Stimulated activated CD4-positive, alpha-beta T cell treated with anti-CD3 and anti-CD28 coated beads, Interleukin-2, amount 100 ng/mL, for 24 hours (primary cell): ENCODE measurements at places on chromosomes 11 and 22.

DNA sequence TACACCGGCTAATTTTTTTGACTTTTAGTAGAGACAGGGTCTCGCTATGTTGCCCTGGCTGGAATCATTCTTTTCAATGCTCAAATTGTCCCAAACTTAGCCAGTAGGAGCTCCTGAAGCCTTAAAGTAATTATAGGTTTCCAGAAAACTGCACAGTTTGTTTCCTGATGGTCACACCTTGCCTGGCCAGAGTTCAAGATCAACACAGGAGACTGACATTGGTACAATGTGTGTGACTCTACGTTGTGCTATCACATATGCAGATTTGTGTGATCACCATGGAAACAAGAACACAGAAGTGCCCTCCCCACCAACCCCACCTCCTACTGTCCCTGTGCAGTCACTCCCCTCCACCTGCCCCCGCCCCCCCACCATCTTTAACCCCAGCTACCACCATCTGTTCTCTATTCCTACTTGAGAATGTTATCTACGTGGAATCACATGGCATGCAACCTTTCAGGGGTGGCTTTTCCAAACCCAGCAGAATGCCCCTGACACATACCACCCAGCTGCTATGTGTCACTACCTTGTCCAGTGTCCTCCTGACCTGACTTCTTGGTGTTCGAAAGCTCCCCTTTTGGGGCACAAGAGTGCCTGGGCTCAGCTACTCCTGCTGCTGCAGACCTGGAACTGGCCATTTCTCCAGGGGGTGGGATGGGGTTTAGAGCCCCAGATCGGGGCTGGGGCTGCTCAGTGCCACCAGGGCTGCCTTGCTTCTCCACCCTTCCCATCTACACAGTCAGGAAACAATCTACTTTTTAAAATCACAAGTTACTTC is 6.1 kb upstream of the NAP1L4 start:
- DNase-seq, result no peak

DNA sequence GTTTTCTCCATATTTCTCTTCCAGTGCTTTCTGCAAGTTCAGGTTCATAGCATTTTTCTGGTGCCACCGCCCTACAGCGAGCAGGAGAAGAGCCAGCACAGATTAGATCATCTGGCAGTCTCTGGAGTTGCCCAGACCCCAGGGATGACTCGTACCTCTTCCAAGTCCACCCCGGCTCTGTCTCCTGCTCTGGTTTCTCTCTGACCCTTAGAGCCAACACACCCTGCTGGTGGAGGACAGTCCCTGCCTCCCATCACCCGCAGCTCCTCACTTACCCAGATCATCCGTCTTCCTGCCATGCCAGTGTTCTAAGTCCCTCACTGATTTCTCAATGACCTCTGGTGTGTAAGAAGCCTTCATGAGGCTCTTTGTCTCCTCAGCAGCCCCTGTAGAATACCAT is 28.0 kb downstream of the TST start:
- DNase-seq, result no peak

DNA sequence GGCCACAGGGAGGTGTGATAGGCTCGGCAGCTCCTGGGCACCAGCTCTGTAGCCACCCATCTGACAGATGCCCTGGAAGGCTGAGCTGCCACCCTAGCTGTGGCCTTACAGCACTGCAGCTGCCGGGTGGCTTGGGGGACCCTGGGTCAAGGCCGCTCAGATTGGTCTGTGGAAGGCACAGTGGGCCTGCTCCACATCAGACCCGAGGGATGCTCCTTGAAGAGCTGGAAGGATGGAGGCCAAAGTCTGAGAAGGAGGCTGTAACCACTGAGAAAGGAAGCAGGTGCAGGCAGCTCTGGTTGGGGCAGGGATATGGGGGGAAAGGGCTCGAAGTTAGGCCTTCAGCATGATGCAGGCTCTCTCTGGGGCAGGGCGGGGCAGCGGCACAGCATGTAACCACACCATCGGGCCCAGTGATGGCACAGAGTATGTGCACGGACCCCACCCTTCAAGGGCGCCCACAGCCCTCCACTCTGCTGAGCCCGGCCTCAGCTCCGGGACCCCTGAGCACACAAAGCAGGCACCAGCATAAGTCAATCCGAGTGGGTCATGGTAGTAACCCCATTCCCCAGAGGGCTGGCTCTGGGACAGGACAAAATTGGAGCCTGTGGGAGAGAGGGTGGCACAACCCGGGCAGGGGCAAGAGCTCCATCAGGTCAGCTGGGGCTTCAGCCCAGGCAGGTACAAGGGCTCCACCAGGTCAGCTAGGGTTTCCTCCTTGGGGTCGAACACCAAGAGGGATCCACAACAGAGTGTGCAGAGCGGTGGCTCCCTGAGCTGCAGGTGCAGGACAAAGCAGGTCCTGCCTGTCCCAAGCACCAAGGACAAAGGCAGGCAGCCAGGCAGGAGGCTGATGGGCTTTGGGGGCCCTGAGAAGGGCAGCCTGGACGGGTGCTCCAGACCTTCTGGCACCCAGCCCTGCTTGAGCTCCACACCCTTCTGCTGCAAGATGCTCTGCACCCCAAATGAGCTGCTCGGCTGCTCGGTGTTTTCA is 1511.1 kb downstream of the BRD1 start:
- no peak for DNase-seq

DNA sequence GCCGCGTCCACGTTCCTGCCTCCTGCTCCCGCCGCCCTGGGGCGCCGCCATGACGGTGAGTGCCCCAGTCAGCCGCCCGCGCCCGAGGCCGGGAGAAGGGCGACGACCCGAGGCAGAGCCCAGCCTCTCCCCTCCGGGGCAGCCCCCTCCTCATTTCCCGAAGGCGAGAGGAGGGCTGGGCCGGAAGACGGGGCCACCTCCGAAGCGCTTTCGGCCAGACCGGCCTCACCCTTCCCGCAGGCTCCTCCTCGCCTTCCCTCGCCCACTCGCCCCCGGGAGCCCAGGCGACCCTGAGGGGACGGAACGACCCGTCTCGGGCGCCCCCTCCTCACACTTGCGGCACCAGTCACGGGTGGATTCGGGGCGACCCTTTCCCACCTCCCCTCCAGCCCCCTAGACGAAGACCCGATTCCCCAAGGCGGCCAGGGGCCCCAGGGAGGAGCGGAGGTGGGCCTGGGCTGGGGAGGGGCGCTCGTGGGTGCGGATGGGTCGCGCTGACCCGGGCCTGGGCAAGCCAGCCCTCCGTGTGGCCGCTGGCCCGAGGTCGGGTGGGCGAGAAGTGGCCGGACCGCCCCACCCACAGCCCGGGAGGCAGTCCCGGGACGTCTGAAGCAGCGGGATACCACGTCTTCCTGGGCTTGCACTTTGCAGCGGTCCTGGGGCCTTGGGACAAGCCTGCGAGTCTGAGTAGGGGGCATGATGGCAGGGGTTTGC is 49.7 kb downstream of the TRIOBP start:
- no peak for DNase-seq

GRCh38 chr11:115067900-115068530 is 389.7 kb downstream of the NXPE2 start:
- DNase-seq, result no peak

DNA sequence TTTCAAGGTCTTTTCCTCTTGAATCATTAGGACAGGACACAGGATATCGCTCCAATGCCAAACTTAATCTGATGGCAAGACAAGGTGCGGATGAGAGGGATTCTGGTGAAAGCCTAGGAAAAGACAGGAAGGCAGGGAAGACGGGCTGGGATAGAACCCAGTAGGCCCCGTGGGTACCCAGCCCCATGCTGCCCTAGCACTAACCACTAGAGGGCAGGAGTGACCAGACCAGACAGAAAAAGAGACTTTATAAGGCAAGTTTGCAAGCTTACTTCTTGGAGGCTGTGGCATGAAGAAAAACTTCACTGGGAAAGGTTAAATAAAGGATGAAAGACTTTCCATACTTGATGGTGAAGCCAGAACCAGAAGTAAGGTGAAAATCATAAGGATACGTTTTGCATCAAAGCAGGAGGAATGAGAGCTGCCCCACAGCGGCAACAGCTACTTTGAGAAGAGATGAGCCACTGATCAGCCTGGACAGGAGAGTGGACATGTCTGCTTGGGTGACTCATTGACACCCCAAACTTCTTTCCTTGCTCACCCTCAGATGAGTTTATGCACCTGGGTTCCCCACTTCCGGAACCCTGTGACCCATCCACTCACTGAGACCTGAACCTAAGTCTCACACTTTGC is 39.8 kb downstream of the SYN3 start:
- DNase-seq, result peak; percentile 46

DNA sequence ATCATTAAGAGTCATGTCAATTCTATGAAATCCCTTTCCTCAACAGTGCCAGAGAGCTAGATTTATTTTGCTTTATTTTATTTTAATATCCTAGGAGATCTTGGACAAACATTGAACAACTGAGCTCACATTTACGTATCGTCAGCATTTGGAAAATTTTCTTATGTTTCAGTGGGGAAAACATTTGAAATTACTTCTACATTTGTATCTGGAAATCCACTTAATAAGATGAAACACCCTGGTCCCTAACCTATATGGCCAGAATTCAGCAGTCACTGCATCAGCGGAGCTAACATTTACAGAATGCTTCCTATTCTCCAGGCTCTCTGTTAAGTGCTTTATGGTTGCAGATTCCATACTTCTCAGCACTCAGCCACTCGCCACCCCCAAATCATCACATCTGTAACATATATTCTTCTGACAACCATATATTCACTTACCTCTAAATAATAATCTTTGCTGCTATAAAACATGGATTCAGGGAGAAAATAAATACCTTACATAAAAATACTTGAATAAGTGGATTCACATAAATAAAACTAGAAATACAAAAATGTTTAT is 773.9 kb downstream of the JRKL start:
- DNase-seq, result no peak

DNA sequence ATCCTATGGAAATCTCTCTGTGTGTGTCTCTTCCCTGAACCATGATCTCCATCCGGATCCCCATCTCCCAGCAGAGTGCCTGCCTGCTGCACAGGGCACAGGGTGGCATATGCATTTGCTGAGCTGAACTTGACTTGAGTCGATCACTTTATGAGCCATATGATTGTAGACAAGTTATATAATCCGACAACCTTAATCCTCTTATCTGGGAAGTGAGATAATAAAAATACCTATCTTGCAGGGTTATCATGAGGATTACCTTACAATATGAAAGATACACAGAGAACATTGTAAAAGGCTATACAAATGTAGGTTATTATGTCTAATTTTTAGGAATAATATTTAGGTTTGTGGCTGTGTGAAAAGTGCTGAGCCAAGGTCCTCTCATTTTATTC is 124.5 kb downstream of the ST3GAL4 start:
- no peak for DNase-seq

GRCh38 chr11:67468056-67468455 is 995 bp downstream of the TMEM134 start:
- peak; percentile 49 for DNase-seq

GRCh38 chr22:30219049-30219654 is 27.4 kb downstream of the LIF start:
- no peak for DNase-seq

DNA sequence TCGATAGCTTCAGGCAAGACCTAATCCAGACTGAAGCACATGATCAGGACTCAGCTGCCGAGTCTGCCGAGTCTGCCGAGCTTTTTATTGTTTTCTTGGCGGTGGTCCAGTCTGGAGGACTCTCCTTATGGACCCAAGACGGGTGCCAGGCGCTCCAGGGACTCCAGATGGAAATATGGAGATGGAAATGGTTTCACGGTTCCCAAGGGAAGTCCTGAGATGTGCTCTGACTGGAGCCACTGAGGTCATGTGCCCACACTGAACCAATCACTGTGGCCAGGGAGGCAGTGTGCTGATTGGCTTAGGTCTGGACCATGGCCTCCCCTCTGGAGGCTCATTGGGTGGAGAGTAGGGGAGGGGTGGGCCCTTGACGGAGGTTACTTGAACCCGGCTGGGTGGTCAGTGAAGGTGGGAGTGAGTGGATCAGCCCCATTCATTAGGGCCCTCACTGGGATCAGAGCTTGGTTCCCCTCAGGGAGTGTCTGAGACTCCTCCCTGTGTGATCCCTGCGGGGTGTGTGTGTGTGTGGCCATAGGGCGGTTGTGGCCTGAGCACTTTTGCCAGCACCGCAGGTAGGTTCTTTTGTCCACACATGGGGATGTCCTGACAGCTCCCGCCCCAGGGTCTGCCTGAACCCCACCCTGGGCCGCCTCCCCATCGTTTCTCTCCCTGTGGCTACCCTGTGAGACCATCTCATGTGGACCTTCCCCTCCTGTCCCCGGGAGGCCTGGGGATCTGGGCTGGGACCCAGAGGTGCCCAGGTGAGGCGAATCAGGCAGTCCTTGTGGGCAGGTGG is 14.0 kb downstream of the RPS6KA4 start:
- DNase-seq, result no peak

DNA sequence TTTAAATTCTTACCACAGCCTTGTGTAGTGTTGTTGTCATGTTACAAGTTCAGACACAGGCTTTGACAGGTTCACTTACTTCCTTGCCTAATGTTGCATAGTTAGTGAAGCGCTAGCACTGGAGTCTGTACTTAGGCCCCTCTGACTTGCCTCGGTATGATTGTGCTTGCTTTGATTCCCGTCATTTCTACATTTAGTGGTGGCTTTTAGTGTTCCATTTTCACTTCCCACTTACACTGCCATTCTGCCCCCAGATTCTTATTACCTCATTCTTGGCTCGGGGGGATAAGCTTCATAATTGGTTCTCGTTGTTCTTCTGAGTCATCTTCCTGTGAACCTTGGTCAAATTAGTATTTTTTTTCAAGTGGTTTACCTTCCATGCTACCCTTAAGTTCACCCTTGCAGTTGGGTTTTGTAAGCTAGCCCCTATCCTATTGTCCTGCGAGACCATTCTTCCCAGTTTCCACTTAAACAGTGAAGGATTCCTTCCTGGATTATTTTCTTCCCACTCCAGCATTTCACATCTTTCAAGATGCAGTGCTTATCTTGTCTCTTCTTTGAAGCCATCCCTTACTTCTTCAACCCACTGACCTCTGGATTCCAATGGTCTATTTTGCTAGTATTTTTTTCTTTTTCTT is 68.7 kb downstream of the DDX10 start:
- DNase-seq, result peak; percentile 19

DNA sequence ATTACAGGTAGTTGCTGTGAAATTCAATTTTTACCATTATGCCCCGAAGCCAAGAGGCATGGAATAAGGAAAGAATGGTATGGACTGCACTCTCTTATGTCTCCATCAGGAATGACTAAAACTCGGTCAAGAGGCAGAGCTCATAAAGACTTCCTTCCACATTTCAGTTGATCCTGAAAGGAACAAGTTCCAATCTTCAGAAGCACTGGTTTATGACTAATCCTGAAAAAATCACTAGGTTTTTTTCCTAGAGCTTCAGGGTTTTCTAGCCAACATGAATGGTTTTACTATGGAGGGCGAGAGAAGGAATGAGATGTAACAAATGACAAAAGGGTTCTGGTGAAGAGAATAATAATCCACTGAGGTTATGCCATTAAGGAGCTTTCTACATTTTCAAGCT is 832.2 kb downstream of the NTM start:
- no peak for DNase-seq
